ENCODE measurements at places on chromosomes 6 and 20. TPM values are rescaled to one million over a fixed set of nuclear protein-coding genes. Genes with fewer than 3 reads are reported as not detected.

The GABRR1 gene
- total RNA-seq: not detected

The LAMP5 gene
- not detected for total RNA-seq

The POM121L2 gene
- total RNA-seq: not detected

The C6orf58 gene
- not detected for total RNA-seq

The HSPA1L gene
- total RNA-seq: 2.0 TPM

The TPX2 gene
- 102 TPM for total RNA-seq

The HLA-DQB1 gene
- total RNA-seq: not detected

The BHLHE23 gene
- total RNA-seq: not detected

All from A549 treated with Hydrocortisone at 1 μM for 4 hours (cell line).